ENCODE measurements at places on chromosomes 1 and 21.

DNA sequence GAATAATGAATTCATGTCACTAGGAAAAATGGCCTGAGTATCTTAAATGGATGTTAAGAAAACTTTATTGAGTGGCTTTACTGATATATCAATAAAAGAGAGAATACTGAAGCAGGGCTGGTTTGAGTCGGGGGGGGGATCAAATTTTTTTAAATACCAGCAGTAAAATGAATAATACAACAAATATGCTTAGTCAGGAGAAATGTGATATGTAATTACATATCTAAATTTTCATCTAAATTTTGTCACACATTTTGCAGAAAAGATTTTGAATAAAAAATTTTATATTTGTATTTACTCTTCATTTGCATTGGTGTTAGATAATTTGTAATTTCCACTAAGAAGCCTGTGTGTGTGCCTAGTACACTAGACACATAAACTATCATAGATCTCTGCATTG lies 2300.2 kb downstream of the MRPL39 start:
- no peak for DNase-seq

DNA sequence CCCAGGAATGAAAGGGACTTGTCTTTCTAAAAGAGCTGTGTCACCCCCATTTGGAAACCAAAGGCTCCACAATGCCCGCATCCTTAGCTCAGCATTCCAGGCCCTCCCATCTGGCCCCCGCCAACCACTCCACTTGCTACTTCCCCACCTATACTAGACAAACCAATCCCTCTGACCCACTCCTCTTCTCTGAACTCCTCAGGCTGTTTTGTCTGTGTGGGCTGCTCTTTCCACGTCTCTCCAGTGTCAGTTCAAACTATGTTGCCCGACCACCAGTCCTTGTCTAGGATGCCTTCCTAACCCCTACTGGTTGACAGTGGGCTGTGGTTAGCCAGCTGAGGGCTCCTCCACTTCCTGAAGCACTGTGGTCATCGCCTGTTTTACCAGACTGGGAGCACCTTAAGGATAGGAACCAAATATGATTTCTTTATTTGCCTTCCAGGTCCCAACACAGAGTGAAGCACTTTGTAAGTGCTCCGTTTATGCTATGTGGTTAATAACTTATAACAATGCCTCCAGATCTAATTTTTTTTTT lies 8.1 kb upstream of the COA7 start:
- no peak for DNase-seq

- DNase-seq: no peak
Observed at GRCh38 chr1:198597690-198598430, 41.0 kb upstream of the PTPRC start.

- no peak for DNase-seq
Observed at GRCh38 chr1:242522996-242523718, 1.3 kb downstream of the PLD5 start.

Data from cerebellar nuclear complex (tissue), 1 donor.